Foreskin melanocyte (primary cell): ENCODE measurements at places on chromosomes 1 and 21.

- no peak for DNase-seq
Observed at GRCh38 chr1:46910790-46911189, 30.5 kb downstream of the CYP4A11 start.

DNA sequence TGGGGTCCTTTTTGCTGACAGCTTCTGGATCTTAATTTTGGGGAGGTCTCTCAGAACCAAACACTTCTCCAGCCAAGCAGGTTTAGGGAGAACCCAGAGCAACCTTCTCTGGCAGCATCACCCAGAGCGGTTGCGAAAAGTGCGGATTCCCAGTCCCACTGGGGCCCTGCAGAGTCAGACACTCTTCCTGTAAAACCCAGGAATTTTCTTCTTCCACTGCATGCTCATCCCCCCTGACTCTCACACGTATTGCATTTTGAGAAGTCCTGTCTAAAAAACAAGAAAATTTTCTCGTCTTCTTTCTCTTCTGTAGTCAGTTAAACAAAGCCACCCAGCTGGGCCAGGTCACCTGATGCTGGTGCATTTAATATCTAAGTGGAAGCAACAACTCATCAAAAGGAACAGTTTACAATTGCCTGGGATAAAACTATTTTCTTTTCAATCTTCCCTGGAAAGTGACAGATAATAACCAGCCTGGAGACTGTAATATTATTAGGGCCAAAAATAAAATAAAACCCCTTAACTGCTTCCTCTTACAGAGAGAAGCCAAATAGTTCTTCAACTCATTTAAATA lies 156.0 kb downstream of the IGSF21 start:
- DNase-seq, result no peak

- no peak for DNase-seq
Observed at GRCh38 chr1:76764638-76765454, 102.4 kb upstream of the ST6GALNAC5 start.

GRCh38 chr1:201761178-201761577 lies 67.8 kb upstream of the IPO9 start:
- DNase-seq, result no peak

DNA sequence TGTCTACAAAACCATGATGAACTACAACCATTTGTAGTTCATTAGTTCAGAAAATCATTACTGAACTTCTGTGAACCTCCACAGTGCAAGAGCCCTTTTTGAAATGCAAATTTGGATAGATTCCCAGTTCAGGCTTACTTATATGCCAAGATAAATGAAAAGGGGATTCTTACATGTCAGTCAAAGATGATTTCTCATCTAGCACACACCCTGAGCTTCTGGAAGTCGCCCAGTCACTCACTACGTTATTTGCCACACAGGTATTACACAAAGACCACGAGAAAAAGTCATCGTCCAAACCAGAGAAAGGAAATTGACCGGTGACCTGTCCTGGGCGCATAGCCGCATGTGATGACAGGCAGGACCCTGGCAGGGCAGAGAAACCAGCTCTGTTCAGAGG lies 41.8 kb downstream of the ETS2 start:
- DNase-seq, result no peak

DNA sequence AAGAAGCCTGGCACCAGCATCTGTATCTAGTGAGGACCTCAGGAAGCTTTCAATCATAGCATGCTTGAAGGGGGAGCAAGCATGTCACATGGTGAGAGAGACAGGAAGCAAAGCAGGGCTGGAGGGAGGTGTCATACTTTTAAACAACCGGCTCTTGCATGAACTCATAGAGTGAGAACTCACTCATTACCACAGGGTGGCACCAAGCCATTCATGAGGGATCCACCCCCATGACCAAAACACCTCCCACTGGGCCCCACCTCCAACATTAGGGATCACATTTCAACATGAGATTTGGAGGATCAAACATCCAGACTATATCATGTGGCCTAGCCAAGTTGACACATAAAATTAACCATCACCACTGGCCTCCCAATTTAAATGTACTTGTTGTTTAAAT lies 125.1 kb upstream of the KCND3 start:
- DNase-seq, result no peak

- DNase-seq, result no peak
Observed at GRCh38 chr1:180135535-180135934, 19.1 kb upstream of the QSOX1 start.

DNA sequence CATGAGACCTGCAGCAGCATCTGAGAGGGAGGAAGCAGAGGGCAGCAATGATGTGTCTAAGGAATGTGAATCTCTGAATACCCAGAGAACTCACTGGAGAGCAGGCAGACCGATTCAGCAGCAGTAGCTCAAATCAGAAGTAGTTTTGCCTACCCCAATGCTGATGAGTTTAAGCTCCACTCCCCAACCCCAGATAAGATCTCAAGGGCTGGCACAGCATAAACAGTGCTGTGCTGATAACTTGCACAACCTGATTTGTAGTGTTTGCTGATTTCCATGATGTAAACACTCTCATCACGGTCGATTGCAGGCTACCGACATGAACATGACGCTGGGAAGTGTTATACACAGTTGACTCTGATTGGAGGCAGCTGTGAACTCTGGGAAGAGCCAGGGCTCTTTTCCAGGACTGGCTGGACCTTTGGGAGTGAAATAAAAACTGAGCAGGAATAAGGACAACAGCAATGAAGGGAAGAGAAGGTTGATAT lies 11.2 kb upstream of the HMGCS2 start:
- no peak for DNase-seq

- no peak for DNase-seq
Observed at GRCh38 chr1:233981042-233981675, 76.7 kb downstream of the SLC35F3 start.

- DNase-seq, result no peak
Observed at GRCh38 chr1:187715483-187715882, 886.7 kb downstream of the PLA2G4A start.

DNA sequence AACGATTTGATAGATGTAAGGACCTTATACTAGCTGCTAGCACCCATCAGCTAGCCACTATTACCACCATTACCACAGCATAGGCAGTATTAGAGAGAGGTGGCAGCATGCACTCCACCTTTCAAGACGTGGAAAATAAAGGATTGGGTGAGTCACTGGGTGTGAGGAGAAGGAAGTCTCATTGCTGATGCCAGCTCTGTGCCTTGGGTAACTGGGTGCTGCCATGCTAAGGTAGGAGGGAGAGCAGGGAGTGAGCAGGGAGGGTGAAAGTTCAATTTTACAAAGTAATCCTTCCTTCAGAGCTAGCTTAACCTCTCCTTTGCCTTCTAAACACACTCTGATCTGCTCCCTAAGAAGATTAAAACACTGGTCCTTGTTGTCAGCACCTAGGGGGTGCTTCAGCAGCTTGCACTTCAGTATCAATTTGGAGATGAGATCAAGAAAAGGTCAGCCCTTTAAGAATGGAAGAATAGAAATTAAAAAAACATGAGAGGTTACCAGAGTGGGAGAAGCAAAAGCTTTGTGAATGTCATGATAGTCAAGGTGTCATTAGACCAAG lies 1.8 kb upstream of the LIN9 start:
- DNase-seq, result no peak

DNA sequence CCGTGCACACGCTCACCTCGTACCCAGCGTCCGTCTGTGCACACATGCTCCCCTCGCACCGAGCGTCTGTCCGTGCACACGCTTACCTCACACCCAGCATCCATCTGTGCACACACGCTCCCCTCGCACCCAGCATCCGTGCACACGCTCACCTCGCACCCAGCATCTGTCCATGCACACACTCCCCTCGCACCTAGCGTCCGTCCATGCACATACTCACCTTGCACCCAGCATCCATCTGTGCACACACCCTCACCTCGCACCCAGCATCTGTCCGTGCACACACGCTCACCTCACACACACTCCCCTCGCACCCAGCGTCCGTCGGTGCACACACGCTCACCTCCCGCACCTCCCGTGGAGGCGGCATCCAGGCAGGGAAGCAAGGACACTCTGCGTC lies 24.4 kb upstream of the COL18A1 start:
- DNase-seq, result no peak

DNA sequence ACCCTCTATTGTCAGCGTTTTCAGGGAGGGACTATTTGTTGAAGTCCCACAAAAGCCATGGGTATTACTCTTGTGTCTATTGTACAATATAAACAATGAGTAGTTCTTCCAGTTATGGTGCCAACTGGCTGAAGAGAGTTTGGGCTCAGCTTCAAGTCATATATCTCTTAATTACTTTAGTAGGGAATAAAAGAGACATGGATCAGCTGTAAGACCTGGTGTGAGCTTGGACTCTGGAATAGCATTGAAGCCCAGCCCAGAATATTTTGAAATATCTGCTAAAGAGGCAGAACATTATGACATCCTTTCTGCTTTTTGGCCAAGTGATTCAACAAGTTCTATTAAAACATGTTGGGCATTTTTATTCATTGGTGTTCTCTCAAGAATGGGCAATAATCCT lies 224.9 kb downstream of the BACH1 start:
- no peak for DNase-seq

DNA sequence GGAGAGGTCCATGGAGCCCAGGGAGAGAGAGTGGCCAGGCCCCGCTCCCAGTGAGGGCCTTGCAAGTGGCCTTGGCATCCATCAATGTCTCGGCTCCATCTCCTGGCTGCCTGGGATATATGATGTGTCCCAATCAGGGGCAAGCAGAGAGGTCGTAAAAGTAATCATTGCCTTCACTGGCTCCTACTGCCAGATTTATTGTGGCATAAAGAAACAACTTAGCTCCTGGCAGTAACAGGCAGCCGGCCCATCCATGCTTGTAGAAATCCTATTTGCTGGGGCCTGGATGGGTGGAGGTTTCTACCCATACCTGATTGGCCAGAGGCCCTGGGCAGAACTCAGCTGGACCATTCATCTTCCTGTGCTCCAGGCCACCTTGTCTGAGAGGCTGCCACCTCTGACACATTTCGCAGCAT lies 272.6 kb downstream of the MATN1 start:
- DNase-seq, result no peak

DNA sequence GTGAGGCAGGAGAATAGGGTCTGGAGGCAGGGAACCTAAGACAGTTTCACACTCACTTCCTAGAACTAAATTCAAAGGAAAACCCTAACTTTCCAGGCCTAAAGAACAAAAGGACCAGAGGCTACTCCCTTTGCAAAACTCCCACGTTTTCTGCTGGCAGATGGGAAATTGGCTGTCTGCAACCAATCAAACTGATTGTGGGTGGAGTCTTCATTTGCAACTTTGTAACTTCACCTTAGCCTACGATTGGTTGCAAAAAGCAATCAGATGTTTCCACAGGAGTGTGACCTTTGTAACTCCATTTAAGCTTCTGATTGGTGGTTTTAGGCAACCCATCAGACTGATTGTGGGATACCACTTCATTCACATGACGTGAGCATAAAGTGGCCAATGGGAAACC lies 19.7 kb upstream of the GNG4 start:
- DNase-seq, result no peak

DNA sequence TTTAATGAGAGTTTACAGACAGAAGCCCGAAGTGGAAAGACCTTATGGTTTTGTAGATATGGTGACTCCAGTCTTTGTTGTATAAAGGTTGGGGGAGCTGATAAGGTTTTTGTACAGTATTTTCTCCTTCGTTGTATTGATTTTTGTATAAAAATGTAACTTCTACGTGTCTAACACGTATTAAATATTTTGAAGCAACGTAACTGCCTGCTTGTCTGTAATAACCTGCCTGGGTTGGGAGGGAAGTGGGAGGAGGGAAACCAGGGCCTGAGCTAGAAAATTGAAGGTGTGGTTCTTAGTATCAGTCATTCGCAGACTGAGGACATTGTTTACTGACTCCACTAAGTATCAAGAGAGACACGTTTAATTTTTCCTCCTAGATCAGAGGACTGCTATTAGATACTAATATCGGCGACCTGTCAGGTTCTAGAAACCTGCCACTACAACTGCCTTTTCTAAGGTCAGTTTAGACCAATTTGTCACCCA lies 2.2 kb downstream of the IER5 start:
- DNase-seq, result no peak

DNA sequence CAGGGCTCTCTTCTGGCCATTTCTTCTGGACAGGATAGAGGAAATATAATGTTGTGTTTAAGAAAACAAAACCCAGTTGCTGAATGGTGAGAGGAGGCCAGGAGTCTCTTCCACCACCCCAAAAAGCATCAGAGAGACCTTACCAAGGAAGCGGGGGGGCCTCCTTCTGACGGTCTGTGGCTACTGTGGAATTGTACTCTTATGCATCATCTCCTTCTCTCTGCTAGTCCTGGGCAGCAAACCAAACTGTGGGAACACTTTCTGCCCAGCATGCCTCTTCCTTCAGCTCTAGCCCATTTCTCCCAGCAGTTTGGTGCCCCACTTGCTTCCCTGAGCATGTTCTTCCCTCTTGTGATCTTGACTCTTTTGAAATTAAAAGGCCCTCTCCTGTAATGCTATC lies 157.7 kb downstream of the HHIPL2 start:
- no peak for DNase-seq

DNA sequence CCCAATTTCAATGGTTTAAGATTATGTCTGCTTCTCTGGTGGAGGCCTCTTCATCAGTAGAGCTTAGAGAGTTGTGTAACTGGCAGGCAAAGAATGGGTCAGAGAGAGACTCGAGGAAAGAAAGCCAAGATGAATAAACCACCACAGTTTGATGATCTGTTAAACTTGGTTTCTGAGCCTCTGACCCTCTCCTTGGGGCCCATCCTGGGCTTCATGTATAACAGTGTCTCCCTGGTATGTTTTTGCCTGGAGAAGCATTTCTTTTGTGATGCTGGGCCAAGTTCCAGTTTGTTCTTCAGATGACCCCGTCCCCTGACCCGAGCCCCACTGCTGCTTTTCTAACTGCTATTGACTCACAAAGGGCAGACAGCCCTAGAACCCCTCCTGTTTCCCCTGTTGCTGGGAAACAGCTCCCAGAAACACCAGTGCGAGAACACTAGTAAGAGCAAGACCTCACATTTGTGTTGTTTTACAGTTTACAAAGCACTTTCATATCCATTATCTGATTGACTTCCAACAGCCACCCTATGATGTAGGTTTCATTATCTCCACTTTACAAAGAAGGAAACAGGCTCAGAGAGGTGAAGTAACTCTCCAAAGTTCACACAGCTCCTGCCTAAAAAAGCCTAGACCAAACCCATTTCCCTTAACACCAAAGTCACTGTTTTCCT lies 9.0 kb downstream of the CD2 start:
- DNase-seq, result no peak

GRCh38 chr1:61098333-61098732 lies 16.0 kb downstream of the NFIA start:
- no peak for DNase-seq

GRCh38 chr1:144551107-144551542 lies 41.6 kb upstream of the PPIAL4F start:
- no peak for DNase-seq

DNA sequence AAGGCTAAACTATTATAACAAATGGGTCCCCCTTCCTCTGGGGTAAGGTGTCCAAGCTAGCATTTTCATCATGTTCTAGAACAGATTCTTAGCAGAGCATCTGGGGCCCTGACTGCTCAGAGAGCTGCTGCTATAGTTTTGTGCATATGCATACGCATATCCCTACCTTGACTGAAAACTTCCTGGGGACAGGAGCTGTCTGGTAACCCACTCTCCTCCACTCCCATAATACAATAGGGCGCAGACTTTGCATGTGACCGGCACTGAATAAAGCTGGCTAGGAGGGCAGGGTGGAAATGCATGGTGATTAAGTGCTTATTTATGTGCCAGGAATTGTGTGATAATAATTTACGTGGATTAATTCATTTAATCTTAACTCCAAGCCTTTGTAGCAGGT lies 11.6 kb downstream of the TRAF5 start:
- DNase-seq, result no peak
